ENCODE measurements at places on chromosomes 3 and 15.

GRCh38 chr3:156358232-156358631 is 196.7 kb downstream of the SSR3 start:
- no peak for DNase-seq

DNA sequence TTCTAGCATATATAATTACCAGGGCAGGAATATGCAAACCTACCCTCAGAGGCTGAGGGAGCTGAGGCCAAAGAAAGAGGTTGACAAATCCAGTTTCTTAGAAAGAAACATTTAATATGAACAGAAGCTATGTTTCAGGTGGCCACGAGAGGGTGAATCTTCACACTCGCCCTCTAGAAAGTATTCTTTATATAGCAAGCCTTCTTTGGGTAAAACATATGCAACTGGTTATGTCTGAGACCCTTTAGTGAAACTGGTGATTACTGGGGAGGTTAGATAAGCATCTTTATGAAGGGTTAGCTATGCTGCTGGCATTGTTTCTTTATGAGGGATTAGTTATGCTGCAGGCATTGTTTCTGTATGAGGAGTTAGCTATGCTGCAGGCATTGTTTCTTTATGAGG is 50.7 kb upstream of the GOLGA6L2 start:
- peak; percentile 30 for DNase-seq

DNA sequence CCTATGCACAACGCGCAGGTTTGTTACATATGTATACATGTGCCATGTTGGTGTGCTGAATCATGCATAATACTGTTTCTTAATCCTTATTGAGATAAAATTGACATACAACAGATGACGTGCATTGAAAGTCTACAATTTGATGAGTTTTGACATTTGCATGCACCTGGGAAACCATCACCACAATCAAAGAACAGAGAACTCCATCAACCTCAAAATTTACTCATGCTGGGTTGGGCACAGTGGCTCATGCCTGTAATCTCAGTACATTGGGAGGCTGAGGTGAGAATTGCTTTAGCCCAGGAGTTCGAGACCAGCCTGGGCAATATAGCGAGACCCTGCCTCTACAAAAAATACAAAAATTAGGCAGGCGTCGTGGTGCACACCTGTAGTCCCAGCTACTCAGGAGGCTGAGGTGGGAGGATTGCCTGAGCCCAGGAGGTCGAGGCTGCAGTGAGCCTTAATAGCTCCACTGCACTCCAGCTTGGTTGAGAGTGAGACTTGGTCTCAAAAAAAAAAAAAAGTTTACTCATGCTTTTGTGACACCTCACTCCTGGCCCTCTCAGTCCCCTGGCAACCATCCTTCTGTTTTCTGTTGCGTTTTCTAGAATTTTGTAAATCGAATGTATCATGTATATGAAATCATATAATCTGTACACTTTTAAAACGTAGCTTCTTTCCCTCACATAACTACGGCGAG is 56.6 kb downstream of the BHLHE40 start:
- no peak for DNase-seq

- DNase-seq: no peak
Measured at GRCh38 chr15:101221902-101222301, 29.9 kb downstream of the CHSY1 start.

Measured in A172 (cell line).